Mesothelial cell of epicardium (in vitro differentiated cells): ENCODE measurements at places on chromosomes 11 and 22. TPM values are rescaled to one million over a fixed set of nuclear protein-coding genes. Genes with fewer than 3 reads are reported as not detected.
A peak's percentile ranks its signal among the peaks of the same experiment; 100 is the strongest.

TRPM5 gene
- 6.9 to 7.7 TPM (median 7.2 TPM) in 3 replicates for total RNA-seq

CNIH2 gene
- total RNA-seq: 10.1 to 11.5 TPM (median 10.2 TPM) in 3 replicates

OR6T1 gene
- total RNA-seq: not detected in 3 replicates

FAT3 gene
- total RNA-seq: 35.1 to 39.1 TPM (median 35.5 TPM) in 3 replicates

MCAM gene
- total RNA-seq: 25.9 to 28.2 TPM (median 26.7 TPM) in 3 replicates

CRYBB2 gene
- total RNA-seq: not detected in 3 replicates

RFPL1 gene
- 0.29 to 0.63 TPM (median 0.54 TPM) in 3 replicates for total RNA-seq

- peaks cover 34% of the 10 kb centered on the region for H3K36me3 ChIP-seq
- H3K4me3 ChIP-seq: no peak overlapping the region
- H3K27me3 ChIP-seq: no peaks in the 10 kb centered on the region
- no peak for DNase-seq
- no peak overlapping the region for H3K27ac ChIP-seq
These were observed 76.3 kb upstream of the ADSL start for GRCh38 chr22:40270031-40270430.

- DNase-seq: no peak
- no peaks in the 10 kb centered on the region for H3K27me3 ChIP-seq
- H3K4me3 ChIP-seq: no peak overlapping the region
- peaks cover 3% of the 10 kb centered on the region for H3K4me1 ChIP-seq
These were observed 81.2 kb downstream of the PACS1 start for GRCh38 chr11:66151273-66151672.

DNA sequence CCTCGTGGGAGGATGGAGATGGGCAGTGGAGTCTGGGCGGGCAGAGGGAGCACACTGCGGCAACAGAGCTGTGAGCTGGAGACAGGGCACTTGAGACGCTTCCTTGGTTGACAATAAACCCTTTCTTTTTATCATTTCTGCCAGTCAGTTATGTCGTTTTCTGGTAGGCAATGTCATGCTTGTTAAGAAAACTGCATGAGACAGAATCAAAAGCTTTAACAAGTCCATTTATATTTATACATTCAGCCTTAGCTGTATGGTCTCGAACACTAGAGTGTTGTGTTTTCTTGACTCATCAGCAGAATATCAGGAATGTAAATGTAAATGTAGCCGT is 31.9 kb downstream of the PPFIA1 start:
- peaks cover 15% of the 10 kb centered on the region for H3K36me3 ChIP-seq
- H3K27ac ChIP-seq: no peak overlapping the region
- no peaks in the 10 kb centered on the region for H3K27me3 ChIP-seq

DNA sequence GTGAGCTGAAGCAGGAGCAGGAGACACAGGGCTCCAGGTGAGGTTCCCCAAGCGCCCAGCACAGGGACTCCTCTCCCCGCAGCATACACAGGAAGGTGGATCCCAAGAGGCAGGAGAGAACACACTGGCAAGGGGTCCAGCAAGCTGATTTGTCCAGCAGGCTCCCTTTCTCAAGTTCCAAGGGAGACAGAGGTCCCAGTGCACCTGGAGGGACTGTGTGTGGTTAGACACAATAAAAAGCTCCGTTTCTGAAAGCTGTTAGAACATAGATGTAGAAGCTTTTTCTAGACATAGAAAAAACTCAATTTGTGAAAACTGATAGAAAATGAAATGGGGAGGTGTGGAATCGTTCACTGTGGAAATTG is 1.8 kb downstream of the CALCB start:
- no peaks in the 10 kb centered on the region for H3K36me3 ChIP-seq
- peaks cover 49% of the 10 kb centered on the region for H3K27me3 ChIP-seq
- no peak overlapping the region for H3K4me3 ChIP-seq

- H3K36me3 ChIP-seq: peaks cover 9% of the 10 kb centered on the region
- no peak for DNase-seq
- no peak overlapping the region for H3K4me3 ChIP-seq
- H3K4me1 ChIP-seq: no peaks in the 10 kb centered on the region
- H3K27me3 ChIP-seq: no peaks in the 10 kb centered on the region
- no peak overlapping the region for H3K27ac ChIP-seq
These were observed 26.6 kb downstream of the NUP50 start for GRCh38 chr22:45190202-45190872.

DNA sequence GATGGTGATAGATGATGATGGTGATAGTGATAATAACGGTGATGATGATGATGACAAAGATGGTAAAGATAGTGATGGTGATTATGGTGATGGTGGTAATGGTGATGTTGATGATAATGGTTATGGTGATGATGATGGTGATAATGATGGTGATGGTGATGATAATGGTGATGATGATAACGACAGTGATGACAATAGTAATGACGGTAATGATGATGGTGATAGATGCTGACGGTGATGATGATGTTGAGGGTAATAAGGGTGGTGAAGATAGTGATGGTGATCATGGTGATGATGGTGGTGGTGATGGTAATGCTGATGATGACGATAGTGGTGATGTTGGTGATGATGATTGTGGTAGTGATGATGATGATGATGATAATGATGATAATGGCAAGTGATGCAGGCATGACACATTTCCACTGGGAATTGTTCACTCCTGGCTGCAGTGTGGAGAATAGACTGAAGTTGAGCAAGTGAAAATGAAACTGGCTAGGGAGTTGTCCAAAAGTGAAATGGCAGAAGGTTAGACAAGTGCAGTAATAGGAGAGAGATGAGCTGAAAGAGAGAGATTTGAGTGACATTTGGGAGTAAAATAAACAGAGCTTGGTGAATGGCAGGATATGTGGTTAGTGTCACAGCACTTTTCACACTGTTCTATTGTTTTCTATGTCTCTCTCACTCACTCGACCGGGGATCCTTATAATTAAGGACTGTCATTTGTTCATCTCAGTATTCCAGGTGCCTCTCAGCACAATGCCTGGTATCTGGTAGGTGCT is 992.5 kb downstream of the OPCML start:
- no peak overlapping the region for H3K4me3 ChIP-seq
- H3K36me3 ChIP-seq: no peaks in the 10 kb centered on the region
- no peak overlapping the region for H3K27ac ChIP-seq

- no peak overlapping the region for H3K4me3 ChIP-seq
- peaks cover 6% of the 10 kb centered on the region for H3K4me1 ChIP-seq
- no peak overlapping the region for H3K27ac ChIP-seq
- H3K36me3 ChIP-seq: no peaks in the 10 kb centered on the region
These were observed 7.7 kb downstream of the SLC22A8 start for GRCh38 chr11:63007920-63008319.

DNA sequence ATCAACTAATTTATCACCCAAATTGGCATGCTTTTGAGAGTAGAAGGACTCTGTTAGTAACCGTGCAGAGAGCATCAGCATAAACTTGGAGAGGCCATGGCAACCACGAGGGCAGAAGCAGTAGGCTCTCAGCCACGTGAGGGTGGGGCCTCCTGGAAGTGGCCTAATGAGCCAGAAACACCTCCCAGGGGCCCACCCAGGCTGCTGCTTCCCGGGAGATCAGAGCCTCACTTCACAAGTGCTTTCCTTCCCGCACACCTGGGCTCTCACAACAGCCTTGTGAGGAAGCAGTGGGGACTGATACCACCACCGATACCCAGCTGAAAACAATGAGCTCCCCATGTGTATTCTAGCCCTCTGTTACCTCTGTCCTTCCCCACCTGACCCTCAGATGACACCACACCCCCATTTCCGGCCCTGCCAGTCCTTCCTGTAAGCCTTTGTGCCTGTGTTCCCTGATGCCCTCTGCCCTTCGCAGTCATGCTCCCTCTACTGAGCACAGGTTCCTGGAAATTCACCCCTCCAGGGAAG is 17.0 kb downstream of the TRIM29 start:
- H3K4me3 ChIP-seq: no peak overlapping the region
- no peak for DNase-seq
- H3K27me3 ChIP-seq: peaks cover 6% of the 10 kb centered on the region
- H3K36me3 ChIP-seq: no peaks in the 10 kb centered on the region

DNA sequence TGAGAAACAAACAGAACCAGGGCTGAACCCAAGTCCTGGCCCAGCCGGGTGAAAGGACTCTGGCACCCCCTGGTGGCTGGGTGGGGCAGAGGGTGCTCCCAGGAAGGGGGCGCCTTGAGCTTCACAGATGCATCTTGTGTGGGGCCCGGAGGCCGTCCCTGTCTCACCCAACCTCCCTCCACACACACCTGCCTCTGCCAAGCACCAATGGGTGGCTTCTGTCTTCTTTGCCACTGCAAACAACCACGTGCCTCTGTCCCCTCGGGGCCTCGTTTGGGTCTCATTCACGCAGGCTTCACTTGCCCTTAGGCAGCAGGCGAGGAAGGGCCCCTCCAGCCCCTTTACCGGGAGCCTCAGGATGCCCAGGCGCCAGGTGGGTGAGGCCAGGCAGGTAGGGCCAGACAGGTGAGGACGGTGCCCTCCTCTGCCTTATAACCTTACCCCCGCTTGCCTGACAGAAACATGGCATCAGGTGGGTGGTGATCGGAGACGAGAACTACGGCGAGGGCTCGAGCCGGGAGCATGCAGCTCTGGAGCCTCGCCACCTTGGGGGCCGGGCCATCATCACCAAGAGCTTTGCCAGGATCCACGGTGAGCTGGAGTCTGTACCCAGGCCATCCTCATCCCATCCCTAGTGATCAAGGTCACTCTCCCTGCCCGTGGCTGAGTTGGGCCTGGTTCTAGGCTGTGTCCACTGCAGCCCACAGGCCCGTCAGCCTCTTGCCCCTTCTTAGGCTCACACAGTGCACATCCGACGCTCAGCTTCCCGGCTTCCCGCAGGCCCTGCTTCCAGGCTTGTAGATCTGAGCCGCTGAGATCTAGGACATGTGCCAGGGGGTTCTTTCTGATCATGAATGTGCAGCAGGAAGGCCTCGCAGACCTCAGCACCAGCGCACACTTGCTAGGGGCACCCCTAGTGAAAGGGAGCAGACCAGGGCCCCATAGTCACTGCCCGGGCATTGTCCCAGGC is 17.2 kb downstream of the POLR3H start:
- no peak overlapping the region for H3K27ac ChIP-seq
- no peaks in the 10 kb centered on the region for H3K27me3 ChIP-seq
- H3K36me3 ChIP-seq: peaks cover 18% of the 10 kb centered on the region
- H3K4me3 ChIP-seq: no peak overlapping the region
- H3K4me1 ChIP-seq: no peaks in the 10 kb centered on the region
- DNase-seq: no peak

DNA sequence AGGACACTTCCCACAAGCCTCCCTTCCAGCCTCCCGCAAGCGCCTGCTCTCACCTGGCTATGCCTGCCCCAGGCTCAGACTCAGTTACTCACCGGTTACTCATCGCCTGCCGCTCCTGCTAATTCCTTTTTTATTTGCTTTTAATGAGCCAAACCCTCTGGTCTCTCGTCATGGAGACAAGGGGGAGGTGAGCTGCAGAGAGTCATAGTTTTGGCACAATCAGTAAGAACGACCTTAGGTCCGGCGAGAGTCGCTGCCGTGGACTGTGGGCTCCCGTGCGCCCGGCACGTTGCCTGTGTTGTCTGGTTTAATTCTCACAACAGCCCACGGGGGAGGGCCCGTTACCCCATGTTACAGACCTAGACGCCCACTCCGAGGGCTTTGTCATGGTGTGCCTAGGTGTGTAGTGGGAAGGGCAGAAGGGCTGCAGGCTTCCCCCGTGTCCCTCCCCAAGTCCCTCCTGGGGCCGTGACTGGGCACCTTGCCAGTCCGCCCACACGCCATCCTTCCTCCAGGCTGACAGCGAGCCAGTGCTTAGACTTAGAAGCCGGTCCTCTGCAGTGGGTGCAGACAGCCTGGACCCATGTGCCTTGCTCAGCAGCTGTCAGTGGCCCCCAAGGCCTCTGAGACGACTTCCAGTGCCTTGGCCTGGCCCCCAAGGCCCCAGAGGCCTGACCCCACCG is 42.2 kb downstream of the WNT7B start:
- no peak overlapping the region for H3K4me3 ChIP-seq
- peak; percentile 68 for DNase-seq
- H3K27ac ChIP-seq: peak overlapping the region; percentile 50
- H3K27me3 ChIP-seq: no peaks in the 10 kb centered on the region
- H3K36me3 ChIP-seq: peaks cover 5% of the 10 kb centered on the region

DNA sequence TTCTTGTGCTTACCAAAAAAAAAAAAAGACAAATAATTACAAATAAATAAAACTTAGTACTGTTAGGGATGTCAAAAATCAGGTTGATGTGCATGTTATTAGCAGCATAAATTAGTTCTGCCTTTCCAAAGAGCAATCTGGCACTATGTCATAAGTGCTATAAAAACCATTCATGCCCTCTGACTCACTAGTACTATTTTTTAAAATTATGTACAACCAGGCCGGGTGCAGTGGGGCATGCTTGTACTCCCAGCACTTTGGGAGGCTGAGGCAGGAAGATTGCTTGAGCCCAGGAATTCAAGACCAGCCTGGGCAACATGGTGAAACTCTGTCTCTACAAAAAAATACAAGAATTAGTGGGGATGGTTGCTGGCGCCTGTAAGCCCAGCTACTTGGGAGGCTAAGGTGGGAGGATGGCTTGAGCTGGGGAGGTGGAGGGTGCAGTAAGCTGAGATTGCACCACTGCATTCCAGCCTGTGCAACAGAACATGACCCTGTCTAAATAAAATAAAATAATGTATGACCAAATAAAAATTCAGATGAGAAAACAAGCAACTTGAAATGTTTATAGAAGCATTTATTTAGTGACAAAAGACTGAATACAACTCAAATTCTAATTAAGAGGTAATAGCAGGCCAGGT is 25.3 kb downstream of the UEVLD start:
- DNase-seq: no peak
- H3K27ac ChIP-seq: no peak overlapping the region
- H3K27me3 ChIP-seq: no peaks in the 10 kb centered on the region
- no peak overlapping the region for H3K4me3 ChIP-seq

GRCh38 chr22:27349456-27349855 is 452.1 kb downstream of the MN1 start:
- peaks cover 9% of the 10 kb centered on the region for H3K27me3 ChIP-seq
- no peaks in the 10 kb centered on the region for H3K36me3 ChIP-seq
- DNase-seq: no peak
- peaks cover 7% of the 10 kb centered on the region for H3K4me1 ChIP-seq

DNA sequence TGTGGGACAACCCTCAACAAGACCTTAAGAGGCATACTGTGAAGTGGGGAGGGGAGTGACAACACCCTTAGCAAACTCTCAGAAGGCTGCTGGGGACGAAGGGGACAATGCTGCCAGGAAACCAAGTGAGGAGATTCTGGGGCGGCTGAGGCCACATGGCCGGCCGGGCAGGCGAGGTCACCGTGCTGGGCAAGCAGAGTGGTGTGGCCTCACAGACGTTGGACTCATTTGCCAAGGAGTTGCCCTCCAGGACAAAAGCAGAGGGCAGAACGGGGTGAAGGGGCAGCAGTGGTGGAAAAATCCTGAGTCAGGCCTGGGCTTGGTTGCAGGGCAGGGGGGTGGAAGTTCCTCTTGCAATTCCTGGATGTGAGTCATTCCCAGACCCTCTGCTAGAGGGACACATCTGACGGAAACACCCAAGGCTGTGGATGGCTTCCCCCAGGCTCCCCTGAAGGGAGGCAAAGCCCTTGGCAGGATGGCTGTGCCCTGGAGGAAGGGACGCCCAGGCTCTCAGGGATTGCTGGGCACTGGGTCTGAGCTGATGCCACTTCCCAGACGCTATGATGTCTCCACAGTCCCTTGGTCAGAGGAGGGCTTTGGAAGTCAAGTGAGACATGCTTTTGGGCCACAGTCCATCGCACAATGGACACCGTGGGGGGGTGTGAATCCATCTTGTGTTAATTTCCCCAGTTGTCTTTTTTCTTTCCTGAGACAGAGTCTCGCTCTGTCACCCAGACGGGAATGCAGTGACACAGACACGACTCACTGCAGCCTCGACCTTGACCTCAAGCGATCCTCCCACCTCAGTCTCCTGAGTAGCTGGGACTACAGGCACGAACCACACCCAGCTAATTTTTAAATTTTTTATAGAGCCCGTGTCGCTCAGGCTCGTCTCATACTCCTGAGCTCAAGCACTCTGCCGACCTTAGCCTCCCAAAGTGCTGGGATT is 16.2 kb upstream of the SHANK3 start:
- no peak overlapping the region for H3K27ac ChIP-seq
- no peaks in the 10 kb centered on the region for H3K4me1 ChIP-seq
- H3K27me3 ChIP-seq: peaks cover 46% of the 10 kb centered on the region
- no peak overlapping the region for H3K4me3 ChIP-seq
- DNase-seq: no peak
- H3K36me3 ChIP-seq: no peaks in the 10 kb centered on the region
